NCI-H1694 (cell line): ENCODE measurements at places on chromosomes 3 and 15.

DNA sequence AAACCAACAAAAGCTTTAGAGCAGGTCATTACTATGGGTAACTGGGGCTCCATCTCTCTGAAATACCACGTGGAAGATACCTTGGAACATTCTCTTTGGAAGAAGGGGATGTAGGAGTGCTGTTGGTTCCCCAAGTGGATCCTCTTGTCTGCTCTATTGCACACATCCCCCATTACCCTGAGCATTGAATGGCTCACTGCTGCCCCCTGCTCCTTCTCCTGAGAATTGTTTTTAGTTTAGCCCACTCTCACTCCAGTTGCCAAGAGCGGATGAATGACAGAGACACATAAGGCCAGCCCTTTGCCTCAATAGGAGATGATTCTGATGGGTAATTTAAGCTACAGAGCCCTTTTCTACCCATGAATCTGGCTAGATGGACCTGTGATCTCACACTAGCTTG lies 135.6 kb upstream of the SUCLG2 start:
- peak; percentile 4 for DNase-seq

DNA sequence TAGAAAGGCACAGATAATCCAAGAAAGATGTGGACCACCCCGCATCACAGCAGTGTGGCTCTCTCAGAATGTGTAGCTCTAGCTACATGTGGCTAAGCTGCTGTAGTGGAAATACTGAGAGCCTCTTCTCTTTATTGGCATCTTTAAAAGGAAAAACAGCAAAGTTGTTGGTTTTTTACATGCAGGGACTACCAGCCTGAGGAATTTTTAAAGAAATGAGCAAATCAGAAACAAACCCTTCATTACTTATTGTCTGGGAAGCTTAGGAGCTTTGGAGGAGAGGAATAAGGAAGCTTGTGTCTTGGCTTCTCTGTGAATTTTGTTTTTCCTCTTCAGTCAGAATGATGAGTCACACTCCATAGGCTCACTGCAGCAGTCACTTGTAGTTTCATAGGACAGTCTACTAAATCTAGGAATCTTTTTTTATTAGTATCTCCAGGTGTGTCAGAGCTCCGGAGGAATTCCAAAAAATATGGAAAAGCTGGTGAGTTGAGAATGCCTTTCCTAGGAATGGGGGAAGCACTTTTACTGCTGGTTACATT lies 27.5 kb downstream of the POLG start:
- no peak for DNase-seq

- no peak for DNase-seq
Observed at GRCh38 chr15:44035781-44036699, 159.0 kb downstream of the FRMD5 start.

GRCh38 chr3:193620650-193621049 lies 27.6 kb downstream of the OPA1 start:
- DNase-seq: no peak

- DNase-seq: no peak
Observed at GRCh38 chr3:111032677-111033076, 38.9 kb upstream of the NECTIN3 start.

GRCh38 chr3:42189001-42189460 lies 77.0 kb downstream of the CCK start:
- DNase-seq: no peak

DNA sequence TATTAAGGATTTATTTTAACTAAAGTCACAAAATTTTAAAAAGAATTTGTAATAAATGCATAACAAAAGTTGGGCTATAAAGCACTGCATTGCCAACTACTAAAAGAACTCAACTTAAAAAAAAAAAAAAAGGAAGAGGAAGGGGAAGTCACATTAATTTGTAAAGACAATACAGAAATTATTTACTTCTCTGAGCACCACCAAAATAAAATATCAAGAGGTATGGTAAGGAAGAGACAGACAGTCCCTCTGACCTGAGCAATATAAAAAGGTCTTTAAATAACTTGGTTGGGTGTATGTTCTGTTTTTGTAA lies 83.5 kb downstream of the UACA start:
- no peak for DNase-seq

GRCh38 chr3:89114841-89115223 lies 7.4 kb downstream of the EPHA3 start:
- DNase-seq: no peak

DNA sequence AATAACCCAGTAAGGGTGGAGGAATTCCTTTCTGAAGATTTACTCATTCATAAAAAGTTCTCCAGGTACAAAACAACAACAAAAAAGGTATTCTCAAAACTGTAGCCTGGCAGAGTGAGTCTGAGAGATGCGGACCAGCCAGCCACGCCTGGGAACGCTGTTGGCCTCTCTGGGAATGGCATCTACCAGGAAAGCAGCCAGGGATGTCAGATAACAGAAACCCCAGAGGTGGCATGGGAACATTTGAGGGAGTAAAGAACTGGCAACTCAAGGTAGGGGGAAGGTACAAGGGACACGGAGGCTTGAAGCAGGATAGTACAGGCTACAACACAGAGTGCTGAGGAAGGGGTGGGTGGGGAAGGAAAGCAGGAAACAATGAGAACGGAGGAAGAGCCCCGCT lies 7.1 kb upstream of the AP3S2 start:
- DNase-seq: no peak

DNA sequence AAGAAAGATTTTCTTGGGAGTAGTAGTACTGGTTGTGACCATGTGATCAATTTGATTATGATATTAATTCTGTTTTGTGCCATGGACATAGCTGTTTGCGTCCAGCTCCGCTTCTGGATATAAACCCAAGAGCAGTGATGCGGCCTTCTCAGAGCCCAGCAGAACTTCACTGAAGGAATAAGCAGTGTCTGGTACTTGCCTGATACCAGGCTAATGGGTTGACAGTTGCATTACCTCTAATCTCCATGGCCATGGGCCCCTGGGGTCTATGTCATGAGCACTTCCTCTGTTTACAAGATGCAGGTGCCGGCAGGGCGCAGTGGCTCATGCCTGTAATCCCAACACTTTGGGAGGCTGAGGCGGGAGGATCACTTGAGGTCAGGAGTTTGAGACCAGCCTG lies 36.3 kb upstream of the RAB6B start:
- no peak for DNase-seq

GRCh38 chr3:88584451-88584850 lies 434.7 kb downstream of the C3orf38 start:
- DNase-seq: no peak

GRCh38 chr3:69499422-69499821 lies 113.5 kb upstream of the FRMD4B start:
- no peak for DNase-seq

GRCh38 chr3:116445311-116445841 lies at the start of gene LSAMP:
TSS of gene LSAMP (minus strand) at chr3:116445487.
- peak; percentile 48 for DNase-seq

GRCh38 chr15:33136353-33136752 lies 58.2 kb downstream of the FMN1 start:
- no peak for DNase-seq

GRCh38 chr3:111956449-111956848 lies 22.4 kb upstream of the ABHD10 start:
- DNase-seq: no peak
